ENCODE measurements at places on chromosomes 1 and 21.

DNA sequence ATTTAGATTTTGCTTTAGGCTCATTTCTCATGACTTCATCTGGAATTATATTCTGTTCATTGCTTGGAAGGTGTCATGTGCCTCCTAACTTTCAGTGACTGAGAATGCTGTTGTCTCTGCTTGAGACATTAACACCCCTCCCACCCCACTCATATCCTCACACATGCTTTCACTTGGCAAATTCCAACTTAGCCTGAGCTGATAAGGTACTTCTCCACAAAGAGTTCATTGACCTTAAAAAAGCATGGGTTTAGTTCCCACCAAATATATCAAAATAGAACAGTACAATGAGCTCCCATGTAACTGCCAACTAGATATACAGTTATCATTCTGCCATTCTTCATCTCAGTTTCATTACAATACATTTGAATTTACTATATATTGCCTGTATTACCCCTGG is 576.5 kb upstream of the ADGRL2 start:
- DNase-seq, result no peak

GRCh38 chr21:14569868-14570267 is 23.8 kb upstream of the SAMSN1 start:
- DNase-seq, result no peak

DNA sequence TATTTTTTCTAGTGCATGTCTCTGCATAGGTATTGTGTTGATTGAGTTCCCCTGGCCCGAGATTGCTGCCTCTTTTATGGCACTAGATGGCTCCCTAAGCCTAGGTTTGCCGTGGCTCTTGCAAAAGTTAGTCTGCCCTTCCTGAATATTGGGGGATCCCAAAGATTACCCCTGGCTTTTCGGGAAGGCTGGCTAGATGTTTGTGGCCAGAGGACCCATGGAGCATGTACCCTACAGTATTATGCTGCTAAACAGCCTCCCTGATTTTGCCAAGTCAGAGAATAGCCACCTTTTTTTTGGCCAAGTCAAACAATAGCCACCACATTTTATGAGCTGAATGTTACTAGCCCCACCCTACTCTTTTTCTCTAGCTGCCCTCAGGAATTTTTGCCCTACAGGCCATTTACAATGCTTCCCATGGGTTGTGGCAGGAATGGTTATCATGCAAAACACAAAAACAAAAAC is 343.2 kb downstream of the OLFM3 start:
- DNase-seq, result peak; percentile 31

DNA sequence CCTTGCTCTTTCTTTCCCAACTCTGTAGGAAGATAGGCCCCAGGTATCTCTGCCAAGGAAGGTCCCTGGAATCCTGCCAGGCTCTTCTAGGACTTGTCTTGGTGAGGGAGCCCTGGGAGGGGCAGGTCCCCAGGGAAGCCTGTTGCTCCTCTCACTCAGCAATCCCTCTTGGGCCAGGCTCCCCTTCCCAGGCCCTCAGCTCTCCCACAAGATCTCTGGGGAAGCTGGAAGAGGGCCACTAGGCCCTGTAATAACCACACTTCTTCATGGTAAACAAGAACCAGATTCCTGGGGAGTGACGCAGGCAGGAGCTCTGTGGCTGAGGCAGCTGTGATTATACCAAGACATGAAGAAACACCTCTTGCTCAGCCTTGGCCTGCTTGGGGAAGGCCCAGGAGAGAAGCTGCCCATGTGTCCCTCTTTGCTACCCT is 9.9 kb upstream of the MAPKAPK2 start:
- peak; percentile 18 for DNase-seq

DNA sequence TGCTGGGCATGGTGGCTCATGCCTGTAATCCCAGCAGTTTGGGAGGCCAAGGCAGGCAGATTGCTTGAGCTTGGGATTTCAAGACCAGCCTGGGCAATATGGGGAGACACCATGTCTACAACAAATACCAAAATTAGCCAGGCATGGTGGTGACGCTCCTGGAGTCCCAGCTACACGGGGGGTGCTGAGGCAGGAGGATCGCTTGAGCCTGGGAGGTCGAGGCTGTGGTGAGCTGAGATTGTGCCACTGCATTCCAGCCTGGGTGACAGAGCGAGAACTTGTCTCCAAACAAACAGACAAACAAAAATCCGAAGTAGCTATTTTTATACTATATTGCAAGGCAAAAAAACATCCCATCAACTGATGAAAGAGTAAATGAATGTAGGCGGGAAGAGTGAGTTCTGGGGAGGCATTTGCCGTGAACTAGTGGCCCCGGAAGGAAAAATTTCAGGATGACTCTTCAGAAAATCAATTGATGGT is 40.6 kb downstream of the NCMAP start:
- DNase-seq, result no peak

- DNase-seq, result no peak
These were observed 4.7 kb upstream of the F5 start for GRCh38 chr1:169590932-169591331.

DNA sequence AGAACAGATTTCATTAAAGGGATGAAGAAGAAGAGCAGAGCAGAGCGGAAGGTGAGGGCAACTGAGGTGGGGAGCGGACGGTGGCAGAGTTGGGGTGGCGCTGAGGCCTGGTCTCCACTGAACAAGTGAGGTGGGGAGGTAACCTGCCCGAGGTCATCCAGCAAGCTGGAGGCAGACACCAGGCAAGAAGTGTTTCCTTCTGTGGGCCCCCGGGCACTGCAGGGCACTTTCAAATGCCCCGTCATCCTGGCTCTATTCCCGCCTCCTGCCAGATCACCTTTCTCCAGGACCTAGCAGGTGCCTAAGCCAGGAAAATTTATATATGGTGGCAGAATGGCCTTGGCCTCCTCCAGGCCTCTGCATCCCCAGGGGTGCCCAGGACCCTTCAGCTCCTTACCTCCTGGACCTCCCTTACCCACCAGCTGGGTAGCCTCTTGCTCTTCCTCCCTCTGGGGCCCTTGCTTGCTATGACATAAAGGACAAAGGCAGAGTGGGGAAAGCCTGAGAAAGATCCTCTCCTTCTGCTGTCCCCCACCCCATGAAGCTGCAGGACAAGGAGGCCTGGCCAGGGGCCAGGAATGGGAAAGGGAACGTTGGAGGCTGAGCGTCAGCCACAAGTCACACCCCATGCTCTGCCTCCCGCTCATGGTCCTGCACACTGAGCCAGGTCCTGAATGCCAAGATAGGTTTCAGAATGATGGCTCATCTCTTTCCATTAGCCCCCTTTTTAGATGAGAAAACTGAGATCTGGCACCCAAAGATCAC is 29.0 kb downstream of the VWA5B1 start:
- no peak for DNase-seq

- no peak for DNase-seq
These were observed 109.0 kb downstream of the PATJ start for GRCh38 chr1:61851235-61851634.

DNA sequence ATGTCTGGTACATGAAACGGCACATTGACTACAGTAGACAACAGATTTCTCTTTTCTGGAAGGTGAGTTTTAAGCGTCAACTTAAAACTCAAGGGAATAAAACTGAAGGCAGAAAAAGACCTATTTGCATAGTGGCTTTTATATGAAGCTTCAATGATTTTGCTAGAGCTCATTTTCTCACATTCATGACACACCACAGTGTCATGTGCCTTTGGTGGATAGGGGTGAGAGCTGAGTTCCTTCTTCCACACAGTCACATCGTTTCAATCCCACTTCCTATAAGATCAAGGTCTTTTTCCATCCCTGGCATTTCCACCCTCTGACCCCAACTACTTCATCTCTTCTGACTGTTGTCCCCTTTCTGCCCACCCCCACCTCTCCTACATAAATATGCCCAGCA is 31.0 kb downstream of the IL12RB2 start:
- no peak for DNase-seq

DNA sequence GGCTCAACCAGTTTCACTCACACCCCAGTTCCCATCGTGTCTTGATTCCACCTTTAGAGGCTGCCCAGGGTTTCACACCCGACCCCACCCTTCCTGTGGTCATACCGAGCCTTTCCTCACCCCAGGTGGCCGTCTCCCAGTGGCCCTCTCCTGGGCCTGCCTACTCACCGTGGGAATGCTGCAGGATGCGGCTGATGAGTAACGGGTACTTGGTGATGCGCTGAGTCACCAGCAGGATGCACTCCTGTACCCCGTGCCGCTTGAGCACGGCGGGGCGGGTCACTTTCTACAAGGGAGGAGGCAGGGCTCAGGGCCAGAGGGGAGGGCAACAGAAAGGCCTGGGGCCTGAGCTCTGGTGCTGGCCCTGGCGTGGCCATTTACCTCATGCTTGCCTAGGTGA is 16.4 kb downstream of the ARHGEF2 start:
- no peak for DNase-seq

- no peak for DNase-seq
These were observed 21.1 kb downstream of the PLA2G4A start for GRCh38 chr1:186849826-186850225.

GRCh38 chr1:155043301-155043702 is 7.8 kb upstream of the ADAM15 start:
- no peak for DNase-seq

GRCh38 chr21:31339721-31340120 is 4.3 kb downstream of the TIAM1 start:
- DNase-seq, result no peak

DNA sequence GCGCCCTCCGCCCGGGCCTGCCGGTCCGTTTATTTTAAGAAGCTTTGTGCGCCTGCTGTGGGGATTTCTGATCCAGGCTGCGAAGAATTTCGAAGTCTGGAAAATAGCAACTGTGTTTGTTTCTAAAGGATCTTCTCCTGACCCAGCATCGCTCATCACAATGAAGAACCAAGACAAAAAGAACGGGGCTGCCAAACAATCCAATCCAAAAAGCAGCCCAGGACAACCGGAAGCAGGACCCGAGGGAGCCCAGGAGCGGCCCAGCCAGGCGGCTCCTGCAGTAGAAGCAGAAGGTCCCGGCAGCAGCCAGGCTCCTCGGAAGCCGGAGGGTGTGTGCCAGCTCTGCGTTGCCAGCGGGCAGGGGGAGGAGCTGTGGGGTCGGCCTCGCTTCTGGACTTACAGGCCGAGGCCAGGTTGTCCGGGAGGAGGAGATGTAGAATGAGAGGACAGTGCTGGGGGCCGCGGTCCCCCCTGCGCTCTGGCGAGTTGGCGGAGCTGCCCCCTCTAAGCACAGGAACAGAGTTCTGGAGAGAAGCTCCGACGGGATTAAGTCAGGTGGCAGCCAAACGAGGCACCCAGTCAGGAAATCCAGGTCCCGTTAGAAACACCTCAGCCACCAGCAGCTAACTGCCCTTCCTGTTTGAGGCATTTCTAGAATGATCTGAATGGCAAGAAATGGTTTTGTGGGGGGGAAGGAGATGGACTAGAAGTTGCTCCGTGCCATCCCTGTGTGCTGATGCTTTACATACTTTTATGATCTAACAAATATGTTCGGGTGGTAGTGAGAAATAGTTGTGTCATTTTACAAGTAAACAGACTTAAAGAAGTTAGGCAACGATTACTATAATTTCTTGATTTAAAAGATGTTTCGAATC is 948 bp downstream of the TXLNA start:
- DNase-seq, result peak; percentile 62

- DNase-seq, result peak; percentile 37
These were observed 53.3 kb upstream of the SYT14 start for GRCh38 chr1:209884665-209885117.

GRCh38 chr1:82932207-82932606 is 1066.7 kb downstream of the TTLL7 start:
- DNase-seq, result no peak

GRCh38 chr1:29259802-29260441 is 23.6 kb downstream of the PTPRU start:
- no peak for DNase-seq

GRCh38 chr1:220189750-220190347 is 82.4 kb downstream of the RAB3GAP2 start:
- peak; percentile 62 for DNase-seq

DNA sequence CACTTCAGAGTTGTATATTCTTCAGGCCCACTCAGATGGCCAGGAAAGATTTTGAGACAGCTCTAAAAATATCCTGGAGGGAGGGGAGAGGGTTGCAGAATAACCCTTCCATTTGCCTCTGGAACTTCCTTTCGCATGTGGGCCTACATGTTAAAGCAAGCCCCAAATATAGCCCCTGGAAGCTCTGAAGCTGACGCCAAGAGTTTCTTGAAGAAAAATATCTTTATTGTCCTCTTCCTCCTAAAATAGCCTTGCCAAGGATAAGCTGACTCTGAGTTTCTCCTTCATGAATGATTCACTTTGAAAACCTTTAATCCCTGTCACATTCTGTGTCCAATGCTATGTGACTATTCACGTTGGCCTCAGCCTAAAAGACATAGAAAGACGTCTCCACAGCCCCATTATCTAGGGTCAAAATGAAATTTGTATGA is 6.4 kb downstream of the C1orf116 start:
- no peak for DNase-seq

DNA sequence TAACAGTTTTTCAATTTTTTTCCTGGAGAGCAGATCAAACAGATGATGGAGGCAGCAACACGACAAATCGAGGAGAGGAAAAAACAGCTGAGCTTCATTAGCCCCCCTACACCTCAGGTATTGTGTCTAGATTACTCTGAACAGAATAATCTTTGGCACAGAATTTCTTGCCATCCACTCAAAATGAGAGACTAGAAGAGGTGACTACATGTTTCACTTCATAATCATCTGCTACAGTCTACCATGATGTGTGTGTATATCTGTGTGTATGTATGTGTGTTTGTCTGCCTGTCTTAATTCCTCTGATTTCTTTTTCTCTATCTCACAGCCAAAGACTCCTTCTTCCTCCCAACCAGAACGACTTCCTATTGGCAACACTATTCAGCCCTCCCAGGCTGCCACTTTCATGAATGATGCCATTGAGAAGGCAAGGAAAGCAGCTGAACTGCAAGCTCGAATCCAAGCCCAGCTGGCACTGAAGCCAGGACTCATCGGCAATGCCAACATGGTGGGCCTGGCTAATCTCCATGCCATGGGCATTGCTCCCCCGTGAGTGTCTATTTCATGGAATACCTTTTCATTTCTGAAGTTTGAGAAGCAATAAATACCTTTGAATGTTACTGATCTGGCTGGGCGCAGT is 11.4 kb downstream of the PRPF3 start:
- no peak for DNase-seq
